Ovary (tissue), 10 donors: ENCODE measurements at places on chromosomes 12 and 14. TPM values are rescaled to one million over a fixed set of nuclear protein-coding genes. Genes with fewer than 3 reads are reported as not detected.

Gene ADCK1
- total RNA-seq: 7.7 TPM

GRCh38 chr12:21155522-21156351 is 24.7 kb downstream of the SLCO1B1 start:
- H3K27ac ChIP-seq: no peak overlapping the region
- H3K4me3 ChIP-seq: no peak overlapping the region
- no peaks in the 10 kb centered on the region for H3K36me3 ChIP-seq
- no peaks in the 10 kb centered on the region for H3K4me1 ChIP-seq

GRCh38 chr12:96120359-96121100 is 73.6 kb upstream of the ELK3 start:
- H3K27me3 ChIP-seq: no peaks in the 10 kb centered on the region
- no peak for DNase-seq
- H3K27ac ChIP-seq: no peak overlapping the region
- H3K4me1 ChIP-seq: no peaks in the 10 kb centered on the region
- H3K4me3 ChIP-seq: no peak overlapping the region
- no peaks in the 10 kb centered on the region for H3K36me3 ChIP-seq

DNA sequence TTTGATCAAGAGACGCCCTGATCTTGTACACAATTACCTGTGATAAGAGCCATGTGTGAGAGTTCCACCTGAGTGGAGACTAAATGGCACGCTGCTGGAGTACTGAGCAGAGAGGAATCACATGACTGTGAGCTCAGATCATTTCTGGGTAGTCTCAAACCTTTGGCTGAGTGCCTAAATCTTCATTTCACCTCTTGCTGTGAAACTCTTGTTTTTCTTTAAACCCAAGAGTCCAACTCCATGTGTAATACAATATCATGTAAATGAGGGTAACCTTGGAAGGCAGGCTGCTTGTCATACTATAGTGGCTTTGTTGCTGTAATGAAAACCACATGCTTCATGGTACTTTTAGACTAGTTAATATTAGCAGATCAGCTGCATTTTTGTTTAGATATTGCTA is 156.9 kb downstream of the CAND1 start:
- H3K27me3 ChIP-seq: no peaks in the 10 kb centered on the region
- no peak for DNase-seq
- H3K4me1 ChIP-seq: peaks cover 8% of the 10 kb centered on the region
- H3K4me3 ChIP-seq: no peak overlapping the region
- H3K36me3 ChIP-seq: no peaks in the 10 kb centered on the region

GRCh38 chr12:83865431-83865830 is 1047.2 kb downstream of the SLC6A15 start:
- no peaks in the 10 kb centered on the region for H3K4me1 ChIP-seq
- no peak for DNase-seq
- H3K4me3 ChIP-seq: no peak overlapping the region
- no peak overlapping the region for H3K27ac ChIP-seq
- no peaks in the 10 kb centered on the region for H3K36me3 ChIP-seq

Gene ALDH6A1
- total RNA-seq: 64.1 TPM

DNA sequence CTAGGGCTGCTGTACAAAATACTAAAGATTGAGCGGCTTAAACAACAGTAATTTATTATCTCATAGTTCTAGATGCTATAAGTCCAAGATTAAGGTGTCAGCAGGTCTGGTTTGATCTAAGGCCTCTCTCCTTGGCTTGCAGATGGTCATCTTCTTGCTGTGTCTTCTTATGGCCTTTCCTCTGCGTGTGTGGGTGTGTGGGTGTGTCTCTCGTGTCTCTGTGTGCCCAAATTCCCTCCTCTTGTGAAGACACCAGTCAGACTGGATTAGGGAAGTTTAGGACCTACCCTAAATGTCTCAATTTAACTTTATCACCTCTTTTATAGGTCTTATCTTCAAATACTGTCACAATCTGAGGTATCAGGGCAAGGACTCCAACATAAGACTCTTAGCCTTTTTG is 28.3 kb downstream of the DDHD1 start:
- no peaks in the 10 kb centered on the region for H3K27me3 ChIP-seq
- peaks cover 4% of the 10 kb centered on the region for H3K4me1 ChIP-seq
- H3K4me3 ChIP-seq: no peak overlapping the region
- DNase-seq: no peak

Gene PRH2
- total RNA-seq: not detected

DNA sequence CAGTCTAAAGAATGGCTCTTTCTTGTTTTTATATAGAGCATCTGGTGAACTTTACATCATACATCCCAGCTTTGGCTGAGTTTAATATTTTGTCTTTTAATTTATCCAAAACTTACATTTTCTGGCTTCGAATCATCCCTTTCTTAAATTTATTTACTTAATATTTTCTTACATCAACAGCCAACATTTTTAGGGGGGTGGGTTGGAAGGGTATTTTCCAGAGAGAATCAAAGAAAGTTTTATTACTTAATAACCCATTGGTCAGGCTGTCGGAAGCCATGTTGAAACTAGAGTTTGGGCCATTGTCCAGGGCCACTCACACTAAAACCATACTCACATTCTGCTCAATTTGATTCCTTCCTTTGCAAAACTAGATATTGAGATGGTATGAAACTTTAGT is 220.2 kb downstream of the AEBP2 start:
- H3K4me3 ChIP-seq: no peak overlapping the region
- H3K27ac ChIP-seq: no peak overlapping the region
- no peak for DNase-seq
- H3K27me3 ChIP-seq: no peaks in the 10 kb centered on the region
- peaks cover 1% of the 10 kb centered on the region for H3K4me1 ChIP-seq
- no peaks in the 10 kb centered on the region for H3K36me3 ChIP-seq

DNA sequence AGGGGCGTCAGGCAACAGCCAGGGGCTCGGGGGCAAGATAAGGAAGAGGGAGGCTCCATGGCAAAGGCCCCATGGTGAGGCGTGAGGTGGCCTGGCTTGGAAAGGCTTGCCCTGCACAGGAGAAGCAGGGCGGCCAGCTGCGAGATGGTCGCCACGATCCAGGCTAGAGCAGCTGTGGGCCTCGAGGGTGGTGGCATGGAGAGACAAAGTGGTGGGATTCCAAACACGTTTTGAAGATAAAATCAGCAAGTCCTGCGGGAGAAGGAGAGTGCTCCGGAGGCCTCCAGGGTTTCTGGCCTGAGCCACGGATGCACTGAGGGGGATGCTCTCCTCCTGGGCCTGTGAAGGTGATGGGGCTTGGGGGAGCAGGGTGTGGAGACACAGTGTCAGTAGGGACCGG is 20.5 kb upstream of the DLK1 start:
- H3K4me1 ChIP-seq: peaks cover 18% of the 10 kb centered on the region
- H3K4me3 ChIP-seq: no peak overlapping the region
- no peaks in the 10 kb centered on the region for H3K36me3 ChIP-seq
- no peak overlapping the region for H3K27ac ChIP-seq
- DNase-seq: no peak
- H3K27me3 ChIP-seq: no peaks in the 10 kb centered on the region

Gene ZC2HC1C
- total RNA-seq: 0.66 TPM

Gene CPSF2
- 12.8 TPM for total RNA-seq

- no peak overlapping the region for H3K27ac ChIP-seq
- no peak for DNase-seq
- no peaks in the 10 kb centered on the region for H3K36me3 ChIP-seq
- no peaks in the 10 kb centered on the region for H3K27me3 ChIP-seq
- peaks cover 8% of the 10 kb centered on the region for H3K4me1 ChIP-seq
- no peak overlapping the region for H3K4me3 ChIP-seq
These were observed 28.4 kb downstream of the STK38L start for GRCh38 chr12:27272373-27273028.

Gene C12orf54
- total RNA-seq: 1.4 TPM

DNA sequence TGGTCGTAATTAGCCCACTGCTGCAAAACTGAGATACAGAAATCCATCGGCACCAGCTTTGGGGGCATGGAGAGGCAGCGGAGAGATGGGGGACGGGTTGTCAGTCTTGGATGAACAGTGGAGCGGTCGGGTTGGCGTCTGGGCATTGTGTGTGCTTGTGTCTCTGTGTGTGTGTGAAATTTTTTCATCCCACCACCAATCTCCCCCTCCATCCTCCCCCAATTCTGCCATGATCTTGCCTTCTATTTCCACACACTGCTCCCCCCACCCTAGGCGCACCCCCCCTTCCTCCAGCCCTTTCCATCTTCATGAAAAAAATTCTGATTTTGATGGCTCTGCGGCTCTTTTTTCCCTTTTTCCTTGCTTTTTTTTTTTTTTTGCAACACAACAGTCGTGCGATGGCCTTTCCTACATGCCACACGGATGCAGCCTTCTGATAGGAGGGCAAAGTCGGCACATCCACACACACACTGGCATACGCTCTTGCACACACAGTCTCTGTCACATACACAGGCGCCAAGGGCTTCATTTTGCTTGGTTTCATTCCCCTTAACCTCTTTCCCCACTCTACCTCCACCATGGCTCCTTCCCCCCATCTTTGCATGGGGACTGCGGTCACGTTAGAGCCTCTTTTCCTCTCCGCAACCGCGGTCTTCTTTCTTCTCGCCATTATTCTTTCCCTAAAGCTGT is 3.3 kb downstream of the NRXN3 start:
- H3K4me3 ChIP-seq: no peak overlapping the region
- H3K36me3 ChIP-seq: no peaks in the 10 kb centered on the region
- H3K27me3 ChIP-seq: no peaks in the 10 kb centered on the region
- H3K4me1 ChIP-seq: no peaks in the 10 kb centered on the region
- H3K27ac ChIP-seq: no peak overlapping the region
